Heart right ventricle (tissue), 16 donors: ENCODE measurements at places on chromosomes 5 and 9. TPM values are rescaled to one million over a fixed set of nuclear protein-coding genes. Genes with fewer than 3 reads are reported as not detected.

DNA sequence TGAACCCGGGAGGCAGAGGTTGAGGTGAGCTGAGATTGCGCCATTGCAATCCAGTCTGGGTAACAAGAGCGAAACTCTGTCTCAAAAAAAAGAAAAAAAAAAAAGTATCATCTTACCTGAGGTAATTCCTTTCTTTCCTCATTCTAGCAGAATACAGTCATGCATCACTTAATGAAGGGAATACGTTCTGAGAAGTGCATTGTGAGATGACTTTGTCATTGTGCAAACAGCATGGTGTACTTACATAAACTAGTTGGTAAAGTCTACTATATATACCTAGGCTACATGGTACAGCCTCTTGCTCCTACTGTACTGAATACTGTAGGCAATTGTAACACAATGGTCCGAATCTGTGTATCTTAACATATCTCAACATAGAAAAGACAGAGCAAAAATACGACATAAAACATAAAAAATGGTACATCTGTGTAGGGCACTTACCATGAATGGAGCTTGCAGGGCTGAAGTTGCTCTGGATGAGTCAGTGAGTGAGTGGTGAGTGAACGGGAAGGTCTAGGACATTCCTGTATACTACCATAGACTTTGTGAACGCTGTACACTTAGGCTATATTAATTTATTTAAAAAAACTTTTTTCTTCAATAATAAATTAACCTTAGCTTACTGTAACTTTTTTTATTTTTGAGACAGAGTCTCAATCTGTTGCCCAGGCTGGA is 100.4 kb downstream of the GLDC start:
- no peaks in the 10 kb centered on the region for H3K27me3 ChIP-seq
- H3K36me3 ChIP-seq: no peaks in the 10 kb centered on the region
- no peaks in the 10 kb centered on the region for H3K4me1 ChIP-seq
- DNase-seq: no peak
- no peak overlapping the region for H3K27ac ChIP-seq
- no peak overlapping the region for H3K4me3 ChIP-seq

DNA sequence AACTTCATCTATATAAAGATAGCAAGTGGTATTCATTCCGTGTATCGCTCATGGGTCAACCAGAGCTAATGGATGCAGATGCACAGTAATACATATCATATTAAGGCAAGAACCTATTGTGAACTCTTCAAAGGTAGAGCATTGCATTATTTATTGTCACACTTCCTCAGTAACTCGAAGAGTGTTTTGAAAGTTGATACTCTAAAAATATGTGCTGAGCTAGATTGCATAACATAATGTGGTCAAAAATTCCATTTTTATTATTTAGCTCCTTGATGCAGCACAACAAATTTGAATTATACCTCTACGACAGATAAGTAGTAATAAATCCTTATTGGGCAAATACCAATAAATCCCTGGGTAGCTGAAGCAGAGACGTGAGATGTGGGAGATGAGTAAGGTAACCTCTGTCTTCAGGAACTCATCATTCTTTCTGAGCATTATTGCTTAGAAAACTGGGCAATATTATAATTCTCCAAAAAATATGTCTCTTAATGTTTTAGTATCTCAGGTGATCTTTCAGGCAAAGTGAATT is 70.3 kb downstream of the CDH18 start:
- H3K27me3 ChIP-seq: no peaks in the 10 kb centered on the region
- DNase-seq: no peak
- H3K4me3 ChIP-seq: no peak overlapping the region
- no peaks in the 10 kb centered on the region for H3K36me3 ChIP-seq
- no peak overlapping the region for H3K27ac ChIP-seq

- H3K4me1 ChIP-seq: no peaks in the 10 kb centered on the region
- no peak overlapping the region for H3K4me3 ChIP-seq
- no peak overlapping the region for H3K27ac ChIP-seq
- peaks cover 13% of the 10 kb centered on the region for H3K27me3 ChIP-seq
- no peaks in the 10 kb centered on the region for H3K36me3 ChIP-seq
These were observed 56.7 kb upstream of the SLC28A3 start for GRCh38 chr9:84397151-84397728.

GRCh38 chr5:80654054-80654390 is 430 bp upstream of the MSH3 start:
- H3K36me3 ChIP-seq: no peaks in the 10 kb centered on the region
- H3K4me1 ChIP-seq: peaks cover 22% of the 10 kb centered on the region

DNA sequence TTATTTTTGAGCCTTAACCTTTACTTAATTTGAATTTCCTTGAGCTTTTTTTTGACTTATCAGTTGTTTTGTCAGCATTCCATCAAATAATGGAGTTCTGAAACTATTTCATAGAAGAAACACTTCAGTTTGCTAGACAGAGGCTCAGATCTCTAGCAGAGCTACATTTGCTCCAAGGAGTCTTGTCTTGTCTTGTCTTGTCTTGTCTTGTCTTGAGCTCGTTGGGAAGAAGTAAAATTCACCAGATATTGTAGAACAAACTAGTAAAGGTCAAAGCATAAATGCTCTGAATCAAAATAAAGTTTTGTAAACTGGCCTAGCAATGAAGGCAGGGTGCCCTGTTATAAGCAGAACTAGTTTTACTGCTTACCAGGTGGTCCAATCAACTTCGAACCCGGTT is 33.5 kb downstream of the RAB24 start:
- H3K36me3 ChIP-seq: no peaks in the 10 kb centered on the region
- no peak overlapping the region for H3K27ac ChIP-seq
- no peak for DNase-seq
- no peak overlapping the region for H3K4me3 ChIP-seq
- no peaks in the 10 kb centered on the region for H3K4me1 ChIP-seq

- peaks cover 5% of the 10 kb centered on the region for H3K36me3 ChIP-seq
- no peak overlapping the region for H3K4me3 ChIP-seq
- H3K27me3 ChIP-seq: no peaks in the 10 kb centered on the region
These were observed 60.6 kb upstream of the AFAP1L1 start for GRCh38 chr5:149210968-149211490.

GRCh38 chr5:3612591-3613042 is 17.0 kb downstream of the IRX1 start:
- H3K4me1 ChIP-seq: no peaks in the 10 kb centered on the region
- peaks cover 8% of the 10 kb centered on the region for H3K27me3 ChIP-seq
- H3K4me3 ChIP-seq: no peak overlapping the region
- H3K27ac ChIP-seq: no peak overlapping the region
- no peaks in the 10 kb centered on the region for H3K36me3 ChIP-seq
- DNase-seq: no peak

The EIF4E1B gene
- polyA plus RNA-seq: not detected

The KCNMB1 gene
- polyA plus RNA-seq: 2.7 TPM
